ENCODE measurements at places on chromosomes 6 and 20.

DNA sequence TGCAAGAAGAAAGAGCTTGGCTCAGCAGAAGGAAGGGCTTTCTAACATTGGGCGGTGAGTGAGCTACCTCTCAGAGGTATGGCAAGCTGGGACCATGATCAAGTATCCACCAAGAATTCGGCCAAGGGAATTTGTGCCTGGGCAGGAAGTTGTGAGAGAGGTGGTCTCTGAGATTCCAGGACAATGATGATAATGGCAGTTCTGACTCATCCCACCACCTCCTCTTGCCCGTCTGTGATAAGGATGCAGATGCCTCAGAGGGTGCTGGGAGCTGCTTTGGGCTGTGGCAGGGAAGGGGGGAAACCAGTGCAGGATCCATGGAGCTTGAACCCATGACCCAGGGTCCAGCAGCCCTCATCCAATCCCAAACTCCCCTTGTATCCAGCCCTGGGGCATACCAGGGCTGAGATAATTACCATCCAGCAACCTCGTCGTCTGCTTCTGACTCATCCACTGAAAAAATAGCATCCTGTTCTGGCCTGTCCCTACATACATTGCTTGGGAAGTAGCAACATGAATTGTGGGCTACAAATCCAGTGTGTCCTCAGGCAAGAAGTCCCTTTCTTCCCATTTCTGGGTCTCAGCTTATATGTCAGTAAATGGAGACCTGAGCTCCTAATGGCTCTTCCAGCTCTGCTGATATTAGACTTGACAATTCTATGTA, 5.9 kb downstream of the TGM6 start:
- DNase-seq: no peak

DNA sequence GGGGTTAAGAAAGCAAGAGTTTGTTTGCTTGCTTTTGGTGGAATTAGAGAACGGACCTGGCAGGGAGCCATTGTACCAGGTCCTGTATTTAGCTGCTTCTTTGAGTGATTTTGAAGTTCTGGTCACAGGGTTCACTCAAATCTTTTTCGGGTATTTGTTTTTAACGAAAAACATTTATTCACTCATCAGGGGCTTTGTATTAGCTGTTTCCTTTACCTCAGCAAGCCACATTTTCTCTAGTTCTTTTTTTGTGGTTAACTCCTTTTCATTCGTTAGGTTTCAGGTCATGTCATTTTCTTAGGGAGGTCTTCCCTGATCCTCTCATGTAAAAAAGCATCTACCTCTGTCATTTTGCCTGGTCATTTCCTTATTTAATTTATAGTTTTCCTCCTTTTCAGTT, 1502.2 kb downstream of the GRIK2 start:
- no peak for DNase-seq

GRCh38 chr20:18497603-18498002, 578 bp upstream of the RBBP9 start:
- DNase-seq: no peak

DNA sequence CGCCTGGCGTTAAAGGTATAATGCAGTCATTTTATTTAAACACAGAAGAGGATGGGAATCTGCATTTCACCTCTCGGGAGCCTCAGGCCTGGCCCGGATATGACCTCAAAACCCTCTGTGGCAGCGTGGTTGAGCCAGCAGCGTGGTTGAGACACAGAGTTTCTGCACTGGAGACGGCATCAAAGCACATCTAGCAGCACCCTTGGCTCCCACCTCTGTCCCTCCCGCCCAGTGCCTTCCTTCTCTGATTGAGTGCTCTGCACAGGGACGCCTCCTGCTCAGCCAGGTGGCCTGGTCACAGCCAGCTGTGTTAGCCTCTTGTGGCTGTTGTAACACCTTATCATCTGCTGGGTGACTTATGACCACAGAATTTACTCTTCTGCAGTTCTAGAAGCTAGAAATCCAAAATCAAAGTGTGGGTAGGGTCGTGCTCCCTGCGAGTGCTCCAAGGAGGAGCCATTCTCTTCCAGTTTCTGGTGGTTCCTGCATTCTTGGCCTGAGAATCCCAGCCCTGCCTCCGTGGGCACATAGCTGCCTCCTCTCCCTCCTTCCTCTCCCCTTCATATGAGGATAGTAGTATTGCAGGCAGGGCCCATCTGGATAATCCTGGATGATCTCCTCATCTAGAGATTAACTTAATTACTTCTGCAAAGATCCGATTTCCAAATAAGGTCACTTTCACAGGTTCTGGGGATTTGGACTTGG, 156.7 kb downstream of the SYCP2 start:
- no peak for DNase-seq

GRCh38 chr6:67030861-67031260, 1323.8 kb upstream of the EYS start:
- DNase-seq: no peak

DNA sequence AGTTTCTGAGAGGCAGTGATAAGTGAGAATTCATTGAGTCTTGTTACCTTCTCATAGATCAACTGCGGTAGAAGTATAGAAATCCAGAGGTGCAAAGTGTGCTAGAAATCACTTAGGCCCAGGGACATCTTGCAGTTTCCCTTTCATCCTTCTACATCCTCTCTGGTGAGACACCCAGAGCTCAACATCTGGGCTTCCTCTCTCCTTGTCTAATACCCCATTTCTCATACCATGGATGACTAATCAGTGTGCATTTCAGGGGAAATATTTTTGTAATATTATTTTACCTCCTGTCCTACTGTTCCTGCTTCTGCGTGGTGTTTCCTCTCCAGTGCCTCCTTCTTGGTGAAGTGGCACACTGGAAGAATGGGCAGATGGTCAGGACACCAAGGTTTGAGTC, 322.4 kb downstream of the TFAP2B start:
- no peak for DNase-seq
